ENCODE measurements at places on chromosomes 3 and 15. TPM values are rescaled to one million over a fixed set of nuclear protein-coding genes. Genes with fewer than 3 reads are reported as not detected.

DNA sequence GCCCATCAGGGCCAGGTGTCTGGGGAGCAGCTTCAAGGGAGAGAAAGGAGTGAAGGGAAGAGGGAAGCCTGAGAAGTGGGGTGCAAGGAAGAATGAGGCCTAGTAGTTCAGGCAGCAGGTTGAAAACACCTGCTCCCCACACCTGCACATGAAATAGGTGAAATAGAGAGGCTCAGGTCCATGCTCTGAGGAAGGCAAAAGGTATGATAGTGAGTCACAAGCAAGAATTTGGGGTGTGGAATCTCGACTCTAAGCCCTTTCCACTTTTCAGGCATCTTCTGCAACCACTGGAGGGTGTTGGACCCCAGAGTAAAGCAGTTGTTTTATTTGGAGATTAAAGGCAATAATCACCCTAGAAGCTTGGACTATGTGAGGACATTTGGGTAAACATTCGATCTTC lies 157.5 kb downstream of the CTNNB1 start:
- DNase-seq: no peak
- H3K27ac ChIP-seq: no peak overlapping the region
- no peaks in the 10 kb centered on the region for H3K4me1 ChIP-seq
- H3K4me3 ChIP-seq: no peak overlapping the region
- H3K36me3 ChIP-seq: no peaks in the 10 kb centered on the region
- no peaks in the 10 kb centered on the region for H3K27me3 ChIP-seq

- H3K27ac ChIP-seq: no peak overlapping the region
- no peaks in the 10 kb centered on the region for H3K4me1 ChIP-seq
- no peaks in the 10 kb centered on the region for H3K27me3 ChIP-seq
- DNase-seq: no peak
Measured at GRCh38 chr3:178551916-178552321, 15.7 kb downstream of the KCNMB2 start.

DNA sequence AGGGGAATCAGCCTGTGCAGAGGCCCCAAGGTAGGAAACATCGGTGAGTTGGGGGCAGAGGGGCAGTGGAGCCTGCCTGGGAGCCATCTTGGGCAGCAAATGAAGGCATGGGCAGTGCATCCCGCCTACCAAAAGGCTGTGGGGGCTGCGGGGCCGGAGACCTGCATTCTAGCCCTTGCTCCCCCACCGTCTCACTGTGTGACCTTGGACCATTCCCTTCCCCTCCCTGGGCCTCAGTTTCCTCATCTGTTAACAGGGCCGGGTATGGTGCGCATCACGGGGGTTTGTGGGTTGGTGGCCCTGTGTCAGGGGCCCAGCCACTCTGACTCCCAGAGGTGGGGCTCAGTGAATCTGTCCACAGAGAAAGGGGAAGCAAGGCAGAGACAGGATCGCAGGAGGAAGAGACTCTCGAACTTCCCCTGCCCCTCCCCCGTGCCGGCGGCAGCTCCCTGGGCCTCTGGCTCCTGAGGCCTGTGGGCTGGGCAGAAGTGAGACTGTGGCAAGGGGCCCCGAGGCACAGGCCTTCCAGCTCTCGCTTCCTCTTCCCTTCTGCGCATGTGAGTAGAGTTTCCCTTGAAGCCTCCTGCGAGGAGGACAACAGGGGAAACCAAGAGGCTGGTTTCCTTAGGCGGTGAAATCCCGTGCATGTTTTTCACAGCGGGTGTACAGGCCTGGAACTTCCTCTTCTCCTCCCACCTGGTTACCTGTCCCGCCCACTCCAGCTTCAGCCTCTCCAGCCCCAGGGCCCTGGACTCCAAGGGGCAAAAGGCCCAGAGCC lies 42.9 kb downstream of the IDH2 start:
- H3K4me1 ChIP-seq: peaks cover 88% of the 10 kb centered on the region
- no peak overlapping the region for H3K4me3 ChIP-seq
- peaks cover 3% of the 10 kb centered on the region for H3K36me3 ChIP-seq
- peak overlapping the region; percentile 88 for H3K27ac ChIP-seq

DNA sequence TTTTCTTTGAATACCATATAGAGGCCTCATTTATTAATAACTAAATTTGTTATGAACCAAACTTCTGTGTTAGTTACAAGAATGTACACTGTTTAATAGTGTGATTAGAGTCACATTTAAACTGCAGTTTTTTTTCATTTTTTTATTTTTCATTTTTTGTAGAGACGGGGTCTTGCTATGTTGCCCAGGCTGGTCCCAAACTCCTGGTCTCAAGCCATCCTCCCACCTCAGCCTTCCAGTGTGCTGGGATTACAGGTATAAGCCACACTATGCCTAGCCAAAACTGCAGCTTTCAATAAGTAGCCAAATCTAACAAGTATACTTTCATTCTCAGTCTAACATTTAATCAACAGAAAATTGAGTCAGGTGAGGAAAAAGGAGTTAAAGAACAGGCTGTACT lies 10.2 kb upstream of the ATP11B start:
- H3K4me3 ChIP-seq: no peak overlapping the region
- no peak overlapping the region for H3K27ac ChIP-seq
- no peak for DNase-seq
- no peaks in the 10 kb centered on the region for H3K36me3 ChIP-seq

DNA sequence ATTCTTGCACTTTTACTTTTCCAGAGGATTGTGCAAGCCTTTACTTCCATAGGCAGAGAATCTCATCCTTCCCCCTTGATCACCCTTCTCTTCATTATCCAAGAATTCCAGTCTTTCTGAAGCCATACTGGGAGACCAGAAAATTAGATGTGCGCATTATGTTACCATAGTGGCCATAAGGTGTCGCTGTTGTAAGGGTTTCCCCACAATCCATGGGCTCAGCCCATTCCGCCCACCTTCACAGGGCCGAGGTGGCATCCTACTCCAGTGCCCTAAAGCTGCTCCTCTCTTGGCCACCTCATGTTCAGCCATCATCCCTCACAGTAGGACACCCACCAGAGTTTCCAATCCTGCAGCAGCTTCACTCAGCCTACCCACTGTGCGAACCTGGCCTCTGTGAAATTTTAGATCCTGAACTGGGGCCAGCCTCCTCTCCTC lies 35.0 kb downstream of the CTSH start:
- DNase-seq: peak; percentile 37
- H3K27ac ChIP-seq: no peak overlapping the region
- no peaks in the 10 kb centered on the region for H3K4me1 ChIP-seq

- no peak overlapping the region for H3K27ac ChIP-seq
- no peaks in the 10 kb centered on the region for H3K27me3 ChIP-seq
- H3K4me3 ChIP-seq: no peak overlapping the region
- H3K36me3 ChIP-seq: no peaks in the 10 kb centered on the region
Measured at GRCh38 chr3:195110647-195111318, 160.2 kb downstream of the XXYLT1 start.

- no peaks in the 10 kb centered on the region for H3K36me3 ChIP-seq
- H3K27ac ChIP-seq: no peak overlapping the region
- H3K4me1 ChIP-seq: no peaks in the 10 kb centered on the region
- H3K4me3 ChIP-seq: no peak overlapping the region
- no peak for DNase-seq
Measured at GRCh38 chr3:196979545-196979944, 10.9 kb upstream of the PIGZ start.

- peak overlapping the region; percentile 39 for H3K27ac ChIP-seq
- no peak overlapping the region for H3K4me3 ChIP-seq
Measured at GRCh38 chr3:100042166-100042981, 71.9 kb downstream of the FILIP1L start.

- H3K4me3 ChIP-seq: no peak overlapping the region
- no peaks in the 10 kb centered on the region for H3K36me3 ChIP-seq
- DNase-seq: no peak
- H3K4me1 ChIP-seq: no peaks in the 10 kb centered on the region
- no peak overlapping the region for H3K27ac ChIP-seq
Measured at GRCh38 chr3:96347289-96347688, 467.1 kb upstream of the EPHA6 start.

DNA sequence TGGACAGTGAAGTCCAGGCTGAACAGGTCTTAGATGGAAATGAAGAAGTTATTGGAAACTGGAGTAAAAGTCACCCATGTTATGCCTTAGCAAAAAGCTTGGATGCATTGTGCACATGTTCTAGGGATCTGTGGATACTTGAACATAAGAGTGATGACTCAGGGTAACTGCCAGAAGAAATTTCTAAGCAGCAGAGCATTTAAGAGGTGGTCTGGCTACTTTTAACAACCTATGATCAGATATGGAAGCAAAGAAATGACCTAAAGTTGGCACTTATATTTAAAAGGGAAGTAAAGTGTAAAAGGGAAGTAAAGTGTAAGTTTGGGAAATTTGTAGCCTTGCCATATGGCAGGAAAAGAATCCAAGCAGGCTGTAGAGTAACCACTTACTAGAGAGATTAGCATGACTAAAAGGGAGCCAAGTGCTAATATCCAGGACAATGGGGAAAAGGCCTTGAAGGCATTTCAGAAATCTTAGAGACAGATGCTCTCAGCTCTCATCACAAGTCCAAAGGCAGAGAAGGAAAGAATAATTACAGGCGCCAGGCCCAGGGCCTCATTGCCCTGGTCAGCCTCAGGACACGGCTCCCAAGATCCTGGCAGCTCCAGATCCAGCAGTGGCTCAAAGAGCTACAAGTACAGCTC lies 73.9 kb upstream of the KCNH8 start:
- no peak overlapping the region for H3K27ac ChIP-seq
- DNase-seq: no peak
- no peaks in the 10 kb centered on the region for H3K4me1 ChIP-seq
- no peak overlapping the region for H3K4me3 ChIP-seq

GRCh38 chr15:49135342-49135857 lies 20.0 kb downstream of the COPS2 start:
- H3K4me3 ChIP-seq: no peak overlapping the region
- DNase-seq: no peak
- H3K27ac ChIP-seq: no peak overlapping the region
- H3K4me1 ChIP-seq: no peaks in the 10 kb centered on the region

GRCh38 chr3:184289426-184289938 lies 9.6 kb upstream of the PSMD2 start:
- peaks cover 39% of the 10 kb centered on the region for H3K27me3 ChIP-seq
- no peaks in the 10 kb centered on the region for H3K36me3 ChIP-seq
- H3K4me1 ChIP-seq: no peaks in the 10 kb centered on the region

DNA sequence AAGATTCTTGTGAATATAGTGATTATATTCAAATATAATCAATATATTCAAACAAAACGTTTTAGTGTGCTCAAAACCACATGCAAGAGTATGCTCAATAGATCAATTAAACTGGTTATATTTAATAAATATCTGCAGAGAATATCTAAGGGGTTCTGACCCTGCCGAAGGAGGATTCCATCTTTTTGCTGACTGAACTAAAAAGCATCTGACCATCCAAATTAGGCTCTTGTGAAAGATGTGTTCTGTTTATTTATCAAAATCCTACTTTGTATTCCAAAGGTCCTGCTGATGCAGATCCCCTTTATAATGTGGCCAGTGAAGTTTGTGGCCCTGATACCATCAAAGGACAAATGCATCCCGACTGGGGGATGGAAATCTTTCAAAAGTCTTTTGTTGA lies 41.8 kb upstream of the ARPIN start:
- no peaks in the 10 kb centered on the region for H3K36me3 ChIP-seq
- no peak overlapping the region for H3K4me3 ChIP-seq
- H3K27ac ChIP-seq: no peak overlapping the region
- no peaks in the 10 kb centered on the region for H3K4me1 ChIP-seq
- no peak for DNase-seq
- H3K27me3 ChIP-seq: no peaks in the 10 kb centered on the region

DNA sequence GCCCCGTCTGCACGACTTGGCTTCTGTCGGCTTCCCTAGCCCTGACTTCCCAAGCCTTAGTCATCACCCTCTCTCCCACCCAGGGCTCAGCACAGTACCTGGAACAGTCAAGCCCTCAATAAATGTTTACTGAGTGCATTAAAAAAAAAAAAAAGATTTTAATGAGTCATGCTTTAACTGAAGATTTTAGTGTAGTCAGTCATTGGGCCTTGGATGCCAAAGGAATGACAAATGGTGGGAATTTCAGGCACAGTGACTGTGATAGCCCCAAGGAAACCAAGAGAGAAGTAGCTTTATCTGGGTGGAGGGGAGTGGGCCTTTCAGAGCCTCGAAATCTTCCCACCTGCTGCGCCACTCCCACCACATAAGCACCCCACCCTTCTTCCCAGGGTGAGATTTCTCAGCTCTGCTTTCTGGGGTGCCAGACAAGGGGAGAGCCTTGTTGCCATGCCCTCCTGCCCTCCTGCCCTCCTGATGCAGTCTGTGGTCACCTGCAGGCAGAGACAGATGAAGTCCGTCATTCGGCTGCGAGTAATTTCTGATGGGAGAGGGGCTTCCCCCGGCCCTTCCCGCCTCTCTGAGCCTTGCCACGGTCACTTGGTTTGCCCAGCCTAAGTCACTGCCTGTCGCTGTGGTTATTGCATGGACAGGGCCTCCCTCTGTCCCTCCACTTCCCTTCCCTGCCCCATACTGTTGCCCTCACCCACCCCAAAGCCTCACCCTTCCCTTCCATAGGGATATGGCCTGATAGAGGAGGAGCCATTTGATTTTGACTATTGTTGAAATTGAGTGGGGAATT lies 41.8 kb downstream of the SMAD3 start:
- no peaks in the 10 kb centered on the region for H3K27me3 ChIP-seq
- DNase-seq: no peak
- peak overlapping the region; percentile 12 for H3K27ac ChIP-seq
- H3K36me3 ChIP-seq: no peaks in the 10 kb centered on the region
- H3K4me3 ChIP-seq: no peak overlapping the region

- DNase-seq: no peak
- no peaks in the 10 kb centered on the region for H3K36me3 ChIP-seq
- no peak overlapping the region for H3K27ac ChIP-seq
- no peaks in the 10 kb centered on the region for H3K27me3 ChIP-seq
- H3K4me3 ChIP-seq: no peak overlapping the region
- H3K4me1 ChIP-seq: no peaks in the 10 kb centered on the region
Measured at GRCh38 chr3:101836652-101837598, 12.4 kb upstream of the NFKBIZ start.

DNA sequence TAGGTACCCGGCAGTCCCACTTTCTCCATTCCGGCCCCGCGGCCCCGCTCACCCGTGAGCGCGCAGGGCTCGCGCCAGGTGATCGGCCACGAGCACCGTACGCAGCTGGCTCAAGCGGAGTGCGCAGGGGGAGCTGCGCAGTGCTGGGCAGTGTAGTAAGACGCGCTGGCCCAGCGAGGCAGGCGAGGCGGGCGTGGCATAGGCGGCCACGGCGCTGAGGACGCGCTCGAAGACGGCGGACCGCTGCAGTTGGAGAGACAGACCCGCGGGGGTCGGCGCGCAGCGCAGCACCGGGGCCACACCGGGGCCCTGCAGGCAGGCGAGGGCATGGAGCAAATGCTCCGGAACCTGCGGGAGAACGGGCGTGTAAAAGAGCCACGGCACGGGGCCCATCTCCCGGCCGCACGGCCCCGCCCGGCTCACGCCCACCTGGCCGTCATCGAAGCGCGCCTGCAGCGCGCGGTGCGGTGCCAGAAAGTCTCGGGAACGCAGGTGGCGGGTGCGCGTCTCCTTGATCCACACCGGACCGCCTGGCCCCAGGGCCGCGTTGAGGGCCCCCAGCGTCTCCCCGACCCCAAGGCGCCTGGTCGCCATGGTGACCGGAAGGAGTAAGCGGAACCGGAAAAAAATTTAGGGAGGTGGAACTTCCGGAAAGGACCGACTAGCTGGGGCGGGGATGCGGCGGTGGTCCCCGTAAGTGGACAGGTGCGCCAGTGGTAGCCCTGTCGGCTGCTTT lies at the start of gene DALRD3:
DALRD3 (minus strand) TSS at position 610 of the 736 bp plus-strand sequence; CDS start at position 594, 16 bp downstream.
- H3K4me1 ChIP-seq: peaks cover 42% of the 10 kb centered on the region
- DNase-seq: peak; percentile 71
- H3K27ac ChIP-seq: peak within 1 kb of the TSS; percentile 79
- H3K4me3 ChIP-seq: peak within 1 kb of the TSS; percentile 56

C3orf22 gene
- total RNA-seq: not detected

CP gene
- 0.19 TPM for total RNA-seq

A4GNT gene
- 0.05 TPM for total RNA-seq

RARB gene
- total RNA-seq: 1.7 TPM

GPR62 gene
- total RNA-seq: 0.05 TPM

LYZL4 gene
- total RNA-seq: 0.14 TPM

STAC gene
- 1.7 TPM for total RNA-seq

RBMS3 gene
- total RNA-seq: 19.9 TPM

UTS2B gene
- total RNA-seq: 0.09 TPM

THBS1 gene
- 9.0 TPM for total RNA-seq

SCG5 gene
- total RNA-seq: 2.0 TPM

IGDCC3 gene
- total RNA-seq: 1.4 TPM

Measured in thymus (tissue), 14 donors.